HL-60 (cell line): ENCODE measurements at places on chromosomes 7 and 10.

DNA sequence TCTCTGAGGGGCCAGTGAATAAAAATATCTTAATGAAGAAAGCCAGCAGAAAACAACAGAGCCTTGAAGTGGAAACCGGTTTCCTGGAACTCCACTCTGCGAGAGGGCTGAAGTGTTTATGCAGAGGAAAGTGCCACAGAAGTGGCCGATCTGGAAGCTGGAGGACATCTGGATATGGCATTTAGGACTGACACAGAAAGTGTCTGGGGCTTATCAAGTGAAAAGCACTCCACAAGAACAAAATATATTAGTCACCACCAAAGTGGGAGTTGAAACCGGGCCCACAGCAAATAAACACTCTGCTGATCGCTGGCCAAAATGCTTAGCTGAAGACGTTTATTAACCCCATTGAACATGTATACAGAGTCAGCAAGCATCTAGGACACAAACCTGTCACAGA, 7.8 kb downstream of the NOD1 start:
- DNase-seq = no peak

DNA sequence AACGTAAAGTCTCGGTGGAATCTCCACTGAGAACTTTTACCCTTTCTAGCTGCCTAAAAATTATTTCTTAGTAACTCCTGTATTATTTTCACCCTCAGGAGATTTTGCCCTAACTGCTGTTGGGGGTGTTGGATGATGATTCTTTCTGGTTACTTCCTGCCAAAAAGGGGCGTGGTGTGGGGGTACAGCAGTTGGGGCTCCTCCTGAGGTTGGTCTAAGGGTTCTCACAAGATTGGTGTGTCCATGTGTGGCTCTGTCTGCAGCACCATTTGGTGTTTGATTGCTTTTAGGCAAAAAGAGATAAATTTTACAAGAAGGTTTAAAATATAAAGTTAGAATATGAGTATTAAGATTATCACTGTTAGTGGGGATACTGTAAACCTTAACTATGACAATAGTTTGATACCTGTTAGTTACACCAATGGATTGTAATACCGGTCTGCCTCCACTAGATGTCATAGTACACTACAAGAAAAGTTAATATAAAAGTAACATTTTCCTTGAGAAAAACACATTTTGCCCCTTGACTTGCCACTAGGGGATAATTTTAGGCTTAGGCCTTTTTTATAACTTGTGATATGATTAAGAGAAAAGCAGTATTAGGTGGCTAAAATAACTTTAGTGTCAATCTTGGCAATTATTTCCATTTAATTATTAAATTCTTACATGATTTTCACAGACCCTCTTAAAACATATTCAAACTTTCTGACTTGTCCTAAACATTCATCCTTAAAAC, 928.7 kb downstream of the IPMK start:
- DNase-seq = no peak

DNA sequence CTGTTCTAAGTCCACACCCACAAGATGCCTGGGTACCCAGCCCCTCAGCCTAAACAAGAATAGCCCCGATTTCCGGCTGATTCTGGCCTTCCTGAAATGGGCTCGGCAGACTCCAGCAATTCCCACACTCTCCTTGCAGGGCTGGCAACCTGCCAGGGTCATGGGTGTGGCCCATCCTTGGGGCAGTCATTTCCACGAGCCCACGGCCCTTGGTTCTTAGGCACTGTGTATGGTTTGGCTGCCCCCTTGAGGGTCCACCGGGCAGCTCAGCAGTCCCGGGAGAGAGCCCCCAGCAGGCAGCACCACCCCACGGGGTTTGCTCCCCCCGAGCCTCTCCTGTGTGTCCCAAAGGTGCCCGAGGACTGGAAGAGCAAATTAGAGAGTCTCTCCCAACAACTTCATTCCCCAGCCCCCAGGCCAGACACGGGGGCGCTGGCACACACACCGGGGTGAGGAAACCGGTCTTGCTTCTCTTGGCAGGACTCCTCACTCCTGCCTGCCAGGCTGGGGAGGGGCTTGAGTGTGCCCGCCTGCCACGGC, 142.2 kb downstream of the EMX2 start:
- DNase-seq = no peak

- DNase-seq = no peak
These were observed 616.9 kb upstream of the FOXK1 start for GRCh38 chr7:4065190-4065589.
